ENCODE measurements at places on chromosomes 3 and 15.

GRCh38 chr3:128257632-128258031 lies 104.4 kb downstream of the EEFSEC start:
- DNase-seq: no peak

DNA sequence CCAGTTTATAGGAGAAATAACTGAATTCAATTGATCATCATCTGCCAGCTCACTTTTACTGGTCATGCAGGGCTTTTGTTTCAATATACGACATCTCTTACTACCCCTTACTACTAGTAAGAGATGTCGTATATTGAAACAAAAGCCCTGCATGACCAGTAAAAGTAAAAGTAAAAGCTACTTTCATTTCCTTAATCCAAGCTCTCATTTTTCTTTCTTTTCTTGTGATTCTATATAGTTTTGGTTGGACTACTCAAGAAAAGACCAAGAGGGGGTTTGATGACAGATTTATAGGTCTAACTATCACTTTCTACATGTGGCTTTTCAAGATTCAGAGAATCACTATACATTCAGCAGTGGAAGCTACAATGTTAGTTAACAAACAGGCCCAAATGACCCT lies 1237.3 kb downstream of the ROBO2 start:
- no peak for DNase-seq

DNA sequence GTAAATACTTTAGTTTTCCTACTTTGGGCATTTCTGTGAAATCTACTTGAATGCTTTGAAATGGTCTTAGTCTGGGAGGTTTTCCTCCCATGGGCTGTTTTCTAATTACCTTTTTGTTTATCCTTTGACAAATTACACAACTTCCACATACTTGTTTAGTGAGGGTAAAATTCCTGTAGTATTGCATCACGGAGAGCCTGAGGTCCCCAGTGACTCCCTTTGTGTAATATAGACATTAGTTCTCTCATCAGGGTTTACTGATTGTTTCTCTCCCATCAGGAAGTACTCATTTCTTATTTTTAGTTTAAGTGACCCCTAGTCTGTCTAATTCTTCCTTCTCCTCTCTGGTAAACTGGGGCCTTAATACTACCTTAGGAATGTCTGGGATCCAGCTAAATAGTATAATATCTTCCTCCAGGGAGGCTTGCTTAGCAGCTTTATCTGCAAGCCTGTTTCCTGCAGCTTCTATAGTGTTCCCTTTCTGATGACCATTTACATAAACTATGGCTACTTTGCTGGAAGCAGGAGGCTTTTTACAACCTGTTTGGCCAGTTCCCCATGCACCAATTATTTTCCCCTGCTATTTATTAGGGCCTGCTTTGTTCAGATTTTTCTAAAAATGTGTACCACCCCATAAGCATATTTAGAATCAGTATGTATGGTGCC lies 87.2 kb upstream of the XCR1 start:
- no peak for DNase-seq

DNA sequence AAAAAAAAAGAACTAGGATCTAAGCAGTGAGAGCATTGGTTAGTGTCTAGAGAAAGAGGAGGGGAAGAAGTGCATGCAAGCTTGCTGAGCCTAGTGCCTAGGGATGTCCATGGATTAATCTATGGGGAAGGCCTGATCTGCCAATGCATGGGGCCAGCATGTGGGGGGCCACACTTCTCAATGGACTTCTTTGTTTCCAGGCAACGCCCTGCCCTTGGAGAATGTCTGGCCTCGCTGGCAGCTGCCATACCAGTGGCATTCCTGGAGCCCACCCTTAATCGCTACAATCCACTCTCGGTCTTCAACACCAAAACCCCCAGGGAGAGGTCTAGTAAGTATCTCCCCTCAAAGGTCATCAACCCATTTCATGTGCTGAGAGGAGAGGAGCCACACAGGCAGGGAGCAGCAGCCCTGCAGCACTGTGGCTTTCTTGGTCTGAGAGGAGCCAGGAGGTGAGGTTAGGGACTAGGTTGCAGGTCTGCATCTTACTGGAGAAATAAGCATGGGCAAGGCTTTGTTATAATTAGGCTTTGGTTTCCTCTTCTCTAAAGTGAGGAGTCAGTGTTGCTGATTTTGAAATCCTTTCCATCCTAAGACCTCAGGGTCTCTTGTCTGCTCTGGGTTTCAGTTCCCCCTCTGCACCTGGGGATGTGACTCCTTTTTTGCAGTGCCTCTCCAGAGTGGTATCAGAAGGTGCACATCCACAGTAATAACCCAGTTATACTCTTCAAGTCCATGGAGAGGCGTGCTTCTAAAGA lies 188.1 kb upstream of the CHRM5 start:
- no peak for DNase-seq

GRCh38 chr3:76866729-76867408 lies 173.0 kb upstream of the ROBO2 start:
- no peak for DNase-seq

DNA sequence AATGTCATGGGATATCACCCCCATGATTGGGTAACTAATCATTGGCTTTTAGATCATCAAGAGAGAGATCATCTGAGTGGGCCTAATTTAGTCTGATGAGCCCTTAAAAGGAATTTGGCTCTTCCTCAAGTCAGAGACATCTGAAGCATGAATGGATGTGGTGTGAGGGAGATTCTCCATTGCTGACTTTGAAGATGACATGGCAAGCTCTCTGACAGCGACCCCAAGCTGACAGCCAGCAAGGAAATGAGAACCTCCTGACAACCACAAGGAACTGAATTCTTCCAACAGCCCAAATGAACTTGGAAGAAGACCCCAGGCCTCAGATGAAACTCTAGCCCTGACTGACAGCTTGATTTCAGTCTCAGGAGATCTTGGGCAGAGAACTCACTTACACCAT lies 108.4 kb upstream of the SPATA12 start:
- no peak for DNase-seq

- no peak for DNase-seq
Measured at GRCh38 chr3:52297242-52298148, 9.9 kb downstream of the GLYCTK start.

- no peak for DNase-seq
Measured at GRCh38 chr15:66186049-66186825, 67.3 kb downstream of the MEGF11 start.
